ENCODE measurements at places on chromosomes 11 and 22.
A peak's percentile ranks its signal among the peaks of the same experiment; 100 is the strongest.

- H3K4me3 ChIP-seq = no peak overlapping the region
- DNase-seq = no peak
- no peaks in the 10 kb centered on the region for H3K4me1 ChIP-seq
Observed at GRCh38 chr22:19063581-19064353, 58.4 kb downstream of the DGCR2 start.

GRCh38 chr11:128897826-128898225, 6.7 kb downstream of the KCNJ5 start:
- H3K27me3 ChIP-seq = peaks cover 42% of the 10 kb centered on the region
- H3K27ac ChIP-seq = no peak overlapping the region
- H3K4me1 ChIP-seq = peaks cover 16% of the 10 kb centered on the region
- DNase-seq = no peak

DNA sequence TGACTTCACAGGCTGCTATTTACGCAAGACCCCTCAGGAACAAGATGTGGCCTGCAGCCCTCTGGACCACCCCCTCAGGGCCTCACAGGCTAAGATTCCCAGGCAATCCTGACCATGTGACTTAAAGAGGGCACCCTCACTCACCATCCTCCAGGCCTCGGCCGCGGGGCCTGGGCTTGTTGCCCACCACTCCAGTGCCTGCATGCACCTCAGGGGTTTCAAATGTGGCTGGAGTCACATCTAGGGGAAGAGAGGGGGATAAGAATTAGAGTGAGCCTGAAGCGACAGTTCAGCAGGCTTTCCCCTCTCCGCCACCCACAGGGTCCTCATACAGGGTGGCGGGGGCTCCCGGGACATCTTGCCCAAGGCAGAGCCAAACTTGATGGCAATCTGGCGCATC, 2.1 kb downstream of the ESS2 start:
- peak overlapping the region; percentile 48 for H3K4me3 ChIP-seq
- no peak for DNase-seq
- H3K27me3 ChIP-seq = peaks cover 21% of the 10 kb centered on the region

DNA sequence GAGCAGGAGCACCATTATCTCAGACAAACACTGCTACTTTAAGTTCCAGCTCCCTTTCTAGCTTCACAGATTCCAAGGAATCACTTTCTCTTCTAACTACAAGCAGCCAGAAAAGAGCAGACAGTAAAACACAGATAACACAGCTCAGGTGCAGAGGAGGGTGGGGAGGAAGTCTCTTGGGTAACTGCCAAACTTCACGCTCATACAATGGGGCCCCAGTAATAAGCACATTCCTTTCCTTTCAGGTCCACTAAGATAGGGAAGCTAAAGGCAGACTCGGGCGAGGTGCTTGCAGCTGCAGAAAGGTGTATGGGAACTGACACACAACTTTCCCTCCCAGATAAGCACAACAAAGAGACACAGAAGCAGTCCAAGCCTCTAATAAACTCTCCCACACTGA, 69.2 kb upstream of the OR9G4 start:
- no peak overlapping the region for H3K4me3 ChIP-seq
- H3K4me1 ChIP-seq = peaks cover 3% of the 10 kb centered on the region
- no peaks in the 10 kb centered on the region for H3K36me3 ChIP-seq
- DNase-seq = no peak
- no peak overlapping the region for H3K27ac ChIP-seq

GRCh38 chr11:20729597-20730105, 60.3 kb downstream of the NELL1 start:
- no peak overlapping the region for H3K27ac ChIP-seq
- no peaks in the 10 kb centered on the region for H3K4me1 ChIP-seq
- peaks cover 16% of the 10 kb centered on the region for H3K27me3 ChIP-seq
- DNase-seq = no peak

- H3K4me3 ChIP-seq = no peak overlapping the region
- no peak for DNase-seq
- H3K27me3 ChIP-seq = peaks cover 8% of the 10 kb centered on the region
- H3K4me1 ChIP-seq = no peaks in the 10 kb centered on the region
- H3K27ac ChIP-seq = no peak overlapping the region
Observed at GRCh38 chr11:71183878-71184277, 68.5 kb downstream of the SHANK2 start.

DNA sequence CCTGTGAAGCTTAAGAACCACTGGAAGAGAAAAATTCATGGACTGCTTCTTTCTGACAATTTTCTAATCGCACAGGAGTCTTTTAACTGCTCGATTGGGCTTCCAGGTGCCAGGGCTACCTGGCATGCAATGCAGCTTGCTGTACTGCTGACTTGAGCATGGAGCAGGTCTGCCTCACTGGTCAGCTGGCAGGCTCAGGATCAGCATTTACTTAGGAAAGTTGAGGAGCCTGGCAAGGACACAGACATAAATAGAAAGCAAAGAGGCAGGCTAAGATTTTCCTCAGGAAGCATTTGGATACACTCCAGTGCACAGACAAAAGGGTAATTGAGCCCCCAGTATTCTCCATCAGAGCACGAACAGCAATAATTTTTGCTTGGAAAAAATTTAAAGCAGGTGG, 163.5 kb downstream of the CSNK2A3 start:
- no peak for DNase-seq
- no peaks in the 10 kb centered on the region for H3K4me1 ChIP-seq
- H3K36me3 ChIP-seq = peaks cover 5% of the 10 kb centered on the region
- no peak overlapping the region for H3K4me3 ChIP-seq
- H3K27ac ChIP-seq = no peak overlapping the region

- H3K27ac ChIP-seq = no peak overlapping the region
- no peak for DNase-seq
Observed at GRCh38 chr11:6583584-6583983, 19.8 kb downstream of the RRP8 start.

GRCh38 chr11:116424615-116425261, 348.0 kb downstream of the BUD13 start:
- H3K27me3 ChIP-seq = peaks cover 38% of the 10 kb centered on the region
- no peak overlapping the region for H3K4me3 ChIP-seq
- peaks cover 20% of the 10 kb centered on the region for H3K4me1 ChIP-seq
- H3K36me3 ChIP-seq = no peaks in the 10 kb centered on the region

- no peak for DNase-seq
- H3K36me3 ChIP-seq = no peaks in the 10 kb centered on the region
- H3K27ac ChIP-seq = no peak overlapping the region
Observed at GRCh38 chr11:71218789-71219499, 33.4 kb downstream of the SHANK2 start.

DNA sequence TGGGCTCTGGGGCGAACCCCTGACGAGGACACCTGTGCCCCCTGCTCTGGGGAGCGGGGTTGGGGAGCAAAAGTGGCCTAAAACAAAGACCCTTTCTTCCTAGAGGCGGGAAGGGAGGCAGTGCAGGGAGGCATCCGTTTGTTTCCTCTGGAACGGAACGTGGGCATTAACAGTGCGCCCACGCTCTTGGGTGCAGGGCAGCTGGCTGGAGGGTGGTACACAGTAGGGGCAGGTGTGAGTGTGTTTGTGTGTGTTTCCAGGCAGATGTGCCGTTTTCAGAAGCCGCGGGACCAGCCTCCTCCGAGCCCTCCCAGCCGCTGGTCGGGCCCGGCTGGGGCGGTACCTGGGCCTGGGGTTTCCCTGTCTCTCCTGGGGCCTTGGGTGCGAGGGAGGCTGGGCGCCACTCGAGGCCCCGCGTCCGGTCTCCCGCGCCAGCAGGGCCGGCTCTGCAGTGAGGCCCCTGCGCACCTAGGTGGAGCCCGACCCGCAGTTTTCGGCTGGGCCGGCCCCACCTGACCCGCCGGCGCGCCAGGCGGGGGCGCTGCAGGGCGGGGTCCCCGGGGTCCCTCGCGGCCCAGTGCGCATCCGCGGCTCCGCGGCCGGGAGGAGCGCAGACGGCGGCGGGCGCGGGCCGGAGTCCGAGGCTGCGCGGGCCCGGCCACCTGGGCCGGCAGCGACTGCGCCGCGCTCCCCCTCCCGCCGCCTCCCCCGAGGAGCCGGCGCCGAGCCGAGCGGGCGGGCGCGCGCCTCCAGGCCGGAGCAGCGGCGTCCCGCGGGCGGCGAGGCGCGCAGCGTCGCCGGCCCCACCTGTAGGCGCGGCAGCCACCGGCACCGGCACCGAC, 1252.7 kb downstream of the BRD1 start:
- peak overlapping the region; percentile 57 for H3K4me3 ChIP-seq
- peak; percentile 62 for DNase-seq
- no peak overlapping the region for H3K27ac ChIP-seq
- peaks cover under 1% of the 10 kb centered on the region for H3K36me3 ChIP-seq

DNA sequence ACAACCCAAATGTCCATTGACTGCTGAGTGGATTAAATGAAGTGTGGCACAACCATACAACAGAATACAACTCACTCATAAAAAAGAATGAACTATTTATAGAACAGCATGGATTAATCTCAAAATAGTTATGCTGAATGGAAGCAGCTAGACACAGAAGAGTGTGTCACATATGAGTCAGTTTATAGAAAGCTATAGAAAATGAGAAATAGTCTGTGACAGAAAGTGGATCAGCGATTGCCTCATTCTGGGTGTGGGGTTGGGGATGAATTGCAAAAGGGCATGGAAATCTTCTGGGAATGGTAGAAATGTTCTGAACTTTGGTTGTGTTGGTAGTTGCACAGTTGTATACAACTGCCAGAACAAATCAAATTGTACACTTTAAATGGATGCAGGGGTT, 37.4 kb downstream of the PRR5L start:
- H3K27ac ChIP-seq = no peak overlapping the region
- no peaks in the 10 kb centered on the region for H3K4me1 ChIP-seq
- DNase-seq = no peak
- H3K27me3 ChIP-seq = no peaks in the 10 kb centered on the region
- H3K4me3 ChIP-seq = no peak overlapping the region
- H3K36me3 ChIP-seq = no peaks in the 10 kb centered on the region

DNA sequence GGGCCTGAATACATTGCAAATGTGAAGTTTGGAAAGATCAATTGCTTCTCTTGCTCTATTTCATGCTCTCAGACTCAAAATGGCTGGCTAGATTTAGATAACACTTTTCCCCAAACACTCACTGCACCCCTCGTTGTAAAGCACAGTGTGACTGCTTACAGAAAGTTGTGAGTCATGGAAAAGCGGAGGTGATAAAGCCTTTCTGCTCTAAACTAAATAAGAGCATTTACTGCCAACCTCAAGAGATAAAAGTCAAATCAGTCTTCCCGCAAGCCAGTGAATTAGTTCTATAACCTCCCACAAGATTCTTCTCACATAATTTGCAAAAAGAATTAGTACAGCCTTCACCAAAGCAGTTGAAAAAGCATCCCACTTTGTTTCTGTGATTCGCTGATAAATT, 168.7 kb downstream of the WT1 start:
- H3K4me3 ChIP-seq = no peak overlapping the region
- H3K27me3 ChIP-seq = no peaks in the 10 kb centered on the region
- H3K27ac ChIP-seq = no peak overlapping the region
- no peaks in the 10 kb centered on the region for H3K36me3 ChIP-seq

DNA sequence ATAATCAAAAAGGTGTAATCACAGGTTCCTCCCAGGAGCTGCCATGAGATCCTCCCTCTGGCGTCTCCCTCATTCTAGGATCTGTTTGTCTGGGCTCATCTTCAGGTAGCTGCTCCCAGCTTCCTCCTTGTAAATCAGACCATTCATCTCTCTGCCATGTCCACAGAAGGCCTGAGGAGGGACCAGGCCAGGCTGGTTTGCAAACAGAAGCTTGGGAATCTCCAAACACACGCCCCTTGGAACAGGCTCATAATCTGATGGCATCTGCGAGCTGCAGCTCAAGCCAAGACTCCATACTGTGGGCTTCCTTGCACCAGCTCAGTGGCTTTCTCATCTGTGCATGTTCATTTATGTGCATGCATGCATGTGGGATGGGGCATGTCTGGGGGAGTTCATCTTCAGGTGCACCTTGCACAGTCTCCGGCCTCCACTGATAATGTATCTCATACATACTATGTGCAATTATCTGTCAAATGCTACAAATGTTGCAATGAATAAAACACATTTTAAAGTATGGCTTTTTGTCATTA, 134.9 kb downstream of the NXPE2 start:
- no peak for DNase-seq
- no peaks in the 10 kb centered on the region for H3K4me1 ChIP-seq
- no peaks in the 10 kb centered on the region for H3K36me3 ChIP-seq

DNA sequence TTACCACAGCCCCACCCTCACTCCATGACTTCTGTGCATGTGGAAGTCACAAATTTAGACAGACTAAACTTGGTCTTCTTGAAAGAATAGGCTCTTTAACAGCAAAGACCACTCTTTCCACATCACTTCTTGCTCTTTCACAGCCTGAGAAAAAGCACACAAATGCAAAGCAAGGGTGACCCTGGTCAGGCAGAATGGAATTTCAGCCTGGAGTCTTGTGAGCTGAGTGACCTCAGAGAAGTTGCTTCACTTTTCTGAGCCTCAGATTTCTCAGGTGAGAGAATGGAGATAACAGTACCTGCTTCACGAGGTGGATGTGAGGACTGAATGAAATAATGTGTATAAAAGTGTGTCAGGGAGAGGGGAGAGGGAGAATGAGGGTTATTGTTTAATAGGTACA, 26.8 kb upstream of the LIPT2 start:
- no peak for DNase-seq
- H3K36me3 ChIP-seq = no peaks in the 10 kb centered on the region
- H3K27me3 ChIP-seq = peaks cover 7% of the 10 kb centered on the region

DNA sequence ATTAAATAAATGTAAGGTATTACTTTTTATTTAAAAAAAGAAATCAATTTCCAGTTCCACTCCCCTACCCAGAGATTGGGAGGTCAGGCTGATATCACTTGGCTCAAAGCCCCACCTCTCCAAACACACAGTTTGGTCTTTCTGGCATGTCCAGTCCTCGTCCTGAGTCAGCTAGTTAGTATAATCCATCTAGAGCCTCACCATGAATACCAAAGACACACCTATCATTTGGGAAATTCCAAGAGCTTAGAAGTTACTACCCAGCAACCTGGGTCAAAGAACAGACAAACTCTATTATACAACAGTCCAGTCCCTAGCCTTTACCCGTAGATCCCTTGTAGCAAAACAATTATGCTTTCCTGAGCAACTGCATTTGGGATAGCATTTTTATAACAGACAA, 9.4 kb downstream of the TREH start:
- H3K27ac ChIP-seq = no peak overlapping the region
- H3K27me3 ChIP-seq = peaks cover 4% of the 10 kb centered on the region
- H3K4me1 ChIP-seq = no peaks in the 10 kb centered on the region
- no peak overlapping the region for H3K4me3 ChIP-seq
- no peak for DNase-seq
- H3K36me3 ChIP-seq = no peaks in the 10 kb centered on the region

- H3K36me3 ChIP-seq = no peaks in the 10 kb centered on the region
- DNase-seq = no peak
- H3K4me3 ChIP-seq = no peak overlapping the region
- H3K27me3 ChIP-seq = no peaks in the 10 kb centered on the region
- no peak overlapping the region for H3K27ac ChIP-seq
- no peaks in the 10 kb centered on the region for H3K4me1 ChIP-seq
Observed at GRCh38 chr11:13880634-13881033, 81.9 kb upstream of the SPON1 start.
